Stimulated activated naive CD4-positive, alpha-beta T cell treated with Interleukin-2 at 50 U/mL for 16 hours (primary cell): ENCODE measurements at places on chromosomes 5 and 9.

GRCh38 chr5:135691044-135691443, 112.3 kb upstream of the CXCL14 start:
- DNase-seq, result no peak

- DNase-seq, result no peak
Observed at GRCh38 chr5:42586625-42587024, 163.4 kb downstream of the GHR start.

- DNase-seq, result no peak
Observed at GRCh38 chr9:106286249-106286648, 576.7 kb upstream of the ZNF462 start.

- no peak for DNase-seq
Observed at GRCh38 chr9:127187231-127187956, 65.0 kb upstream of the ANGPTL2 start.

DNA sequence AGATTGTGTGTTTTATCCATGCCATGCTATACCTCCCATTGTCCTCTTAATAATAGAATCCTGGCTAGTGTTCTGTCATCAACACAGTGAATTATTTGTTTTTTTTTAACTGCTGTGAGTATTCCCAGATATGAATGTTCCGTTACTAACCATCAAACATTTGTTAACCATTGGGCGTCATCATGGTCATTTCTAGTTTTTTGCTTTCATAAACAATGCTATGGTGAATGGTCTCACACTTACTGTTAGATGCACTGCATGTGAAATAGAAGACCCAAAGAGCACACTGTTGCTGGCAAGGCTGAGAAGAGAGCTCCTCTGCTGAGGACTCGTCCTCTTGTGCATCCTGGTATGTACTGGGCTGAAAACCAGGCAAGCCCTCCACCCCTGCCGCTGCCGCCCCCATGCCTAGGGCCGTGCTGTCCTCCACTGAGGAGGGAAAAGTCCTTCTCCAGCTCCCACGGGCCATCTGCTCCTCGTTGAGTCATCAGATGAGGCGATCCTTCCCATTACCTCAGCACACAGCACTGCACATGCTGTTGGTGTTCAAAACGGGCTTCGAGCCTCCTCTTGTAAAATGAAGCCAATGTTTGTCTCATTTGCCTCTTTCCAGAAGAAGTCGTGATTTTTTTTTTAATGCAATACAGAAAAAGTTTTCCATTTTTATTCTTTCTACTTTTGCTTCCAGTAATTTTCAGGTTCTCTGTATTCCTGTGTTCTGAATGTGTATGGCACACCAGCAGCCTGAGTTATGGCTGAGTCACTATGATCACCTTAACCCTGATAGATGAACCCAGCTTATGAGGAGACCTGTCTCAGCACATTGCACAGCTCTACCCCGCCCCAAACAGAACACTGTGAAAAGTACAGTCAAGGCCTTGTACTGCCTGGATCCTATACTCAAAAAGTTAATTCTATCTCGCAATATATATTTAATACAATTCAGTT, 219.0 kb downstream of the AOPEP start:
- DNase-seq, result no peak

DNA sequence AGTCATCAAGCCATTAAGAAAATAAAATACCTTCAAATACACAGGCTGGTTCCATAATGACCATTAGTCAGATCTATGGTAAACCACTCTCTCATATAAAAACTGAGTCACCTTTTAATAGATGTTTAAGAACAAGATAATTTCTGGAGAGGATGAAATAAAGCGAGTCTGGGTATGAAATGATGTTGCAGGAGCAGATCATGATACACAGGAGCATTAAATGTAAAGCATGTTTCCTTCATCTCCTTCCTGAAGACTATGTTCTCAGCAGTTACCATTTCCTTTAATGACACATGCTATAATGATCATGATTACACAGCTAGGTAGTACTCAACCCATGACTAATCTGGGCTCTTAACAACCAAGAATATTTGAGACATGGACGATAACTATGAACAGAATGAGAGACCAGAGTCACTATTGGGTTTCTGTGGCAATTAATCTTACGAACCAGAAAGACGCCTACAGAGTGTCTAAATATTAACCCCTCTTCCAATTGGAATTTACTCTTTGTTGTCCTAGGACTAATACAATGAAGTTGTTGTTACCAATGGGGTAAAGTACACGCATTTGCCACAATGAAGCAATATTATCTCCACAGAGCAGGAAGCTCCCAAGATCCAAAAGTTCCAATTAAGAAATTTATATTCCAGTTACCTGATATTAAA, 105.6 kb downstream of the NR6A1 start:
- DNase-seq, result no peak

GRCh38 chr5:84618262-84618661, 233.6 kb upstream of the EDIL3 start:
- DNase-seq, result no peak

GRCh38 chr5:128097781-128098180, 14.2 kb downstream of the SLC12A2 start:
- no peak for DNase-seq
